ENCODE measurements at places on chromosomes 12 and 14. TPM values are rescaled to one million over a fixed set of nuclear protein-coding genes. Genes with fewer than 3 reads are reported as not detected.

GRCh38 chr12:121230538-121230907, 20.6 kb downstream of the P2RX4 start:
- DNase-seq = no peak

DNA sequence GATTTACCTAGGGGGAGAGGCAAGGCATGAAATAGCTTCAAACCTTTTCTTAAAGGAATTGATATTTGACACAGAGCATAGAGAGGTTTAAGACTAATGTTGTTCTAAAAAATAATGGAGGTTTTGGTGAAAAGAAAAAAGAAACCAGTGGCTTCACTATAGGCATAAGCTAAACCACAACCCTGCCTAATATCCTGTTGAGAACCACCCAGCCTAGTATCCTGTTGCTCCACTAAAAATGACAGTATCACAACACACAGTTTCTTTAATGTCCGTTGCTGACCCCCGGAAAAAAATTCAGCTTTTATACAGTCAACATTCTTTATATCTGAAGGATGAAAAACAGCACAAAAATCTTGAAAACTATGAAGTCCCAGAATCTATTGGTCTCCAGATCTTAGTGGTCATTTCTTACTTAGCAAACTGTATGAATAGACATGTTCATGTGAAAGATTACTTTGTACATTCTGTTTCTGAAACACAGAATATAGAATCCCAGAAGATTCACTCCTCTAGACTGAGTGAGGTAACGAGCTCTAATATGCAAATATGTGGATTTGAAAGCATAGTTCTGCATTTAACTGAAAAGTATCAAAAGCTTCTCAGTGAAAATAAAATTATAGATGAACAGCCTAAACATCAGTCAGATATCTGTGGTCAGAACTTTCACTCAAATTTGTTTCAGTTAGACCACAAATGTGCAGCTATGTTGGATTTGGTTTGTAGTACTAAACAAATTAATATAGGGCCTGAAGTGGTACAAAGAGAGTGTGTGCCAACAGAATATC, 40.5 kb downstream of the GALC start:
- no peak for DNase-seq

DNA sequence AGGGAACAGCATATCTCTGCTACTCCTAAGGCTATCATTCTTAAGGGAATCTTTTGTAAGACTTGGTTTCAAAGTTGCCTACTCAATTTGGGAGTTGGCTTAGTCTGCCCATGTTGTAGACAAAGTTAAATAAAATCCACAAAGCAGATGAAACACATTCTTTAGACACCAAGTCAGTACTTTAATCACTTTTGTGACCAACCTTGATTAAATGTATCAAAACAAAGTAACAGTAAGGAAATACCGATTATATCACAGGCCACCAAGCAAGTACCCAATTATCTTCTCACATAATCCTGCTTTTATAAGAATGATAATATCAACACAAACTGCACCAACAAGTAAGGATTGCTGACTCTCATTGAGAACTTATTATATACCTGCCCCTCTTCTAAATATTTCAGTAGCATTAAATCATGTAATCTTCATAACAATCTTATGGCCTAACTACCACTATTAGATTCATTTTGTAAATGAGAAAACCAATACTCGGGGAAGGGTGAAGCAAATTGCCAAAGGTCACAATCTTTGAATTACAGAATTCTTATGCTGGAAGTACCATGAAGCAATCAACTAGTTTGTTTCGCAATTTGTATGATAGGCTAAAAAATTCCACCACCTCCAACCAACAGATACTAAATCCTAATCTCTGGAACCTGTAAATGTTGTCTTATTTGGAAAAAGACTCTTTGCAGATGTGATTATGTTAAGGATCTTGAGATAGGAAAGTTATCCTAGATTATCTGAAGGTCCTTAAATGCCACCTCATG, 12.6 kb upstream of the DIO2 start:
- DNase-seq = no peak

DNA sequence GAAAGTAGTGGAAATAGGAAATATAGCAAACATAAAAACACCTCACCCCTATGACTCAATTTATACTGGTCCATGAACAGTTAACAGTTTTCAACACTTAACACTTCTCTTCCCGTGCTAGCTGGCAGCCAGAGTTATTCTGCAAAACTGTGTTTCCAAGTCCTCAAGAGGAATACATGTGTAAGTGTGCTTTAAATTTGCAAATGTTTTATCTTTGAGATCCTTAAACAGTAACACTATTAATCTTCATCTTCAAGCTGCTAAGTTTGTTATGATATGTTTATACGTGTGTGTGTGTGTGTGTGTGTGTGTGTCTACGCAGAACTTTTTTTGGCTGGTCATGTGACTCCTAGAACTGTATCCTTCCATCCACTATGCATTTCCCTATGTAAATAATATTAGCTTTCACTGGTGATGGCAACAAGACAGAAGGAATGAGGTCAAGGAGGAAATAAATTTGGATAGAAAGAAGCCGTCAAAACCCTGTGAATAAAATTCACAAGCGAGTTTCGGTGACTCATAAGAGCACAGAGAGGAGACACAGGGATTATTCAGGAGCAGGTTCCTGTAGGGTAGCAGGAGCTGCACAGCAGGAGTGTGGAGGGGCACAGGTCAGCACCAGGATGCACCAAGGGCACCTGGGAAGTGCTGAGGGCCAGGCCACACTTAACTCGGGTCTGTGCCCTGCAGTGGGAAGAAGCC, 105.9 kb upstream of the ETV6 start:
- DNase-seq = no peak

GRCh38 chr14:68589447-68590200, 203.2 kb downstream of the ZFP36L1 start:
- peak; percentile 73 for DNase-seq

GRCh38 chr12:86104087-86104486, 152.1 kb downstream of the MGAT4C start:
- DNase-seq = no peak

GRCh38 chr12:26941215-26941594, 2.9 kb downstream of the FGFR1OP2 start:
- no peak for DNase-seq

- DNase-seq = no peak
Measured at GRCh38 chr12:123992118-123992825, 19.3 kb downstream of the ZNF664 start.

GRCh38 chr12:25155022-25155576, 39.9 kb downstream of the DNAI7 start:
- DNase-seq = peak; percentile 26

DNA sequence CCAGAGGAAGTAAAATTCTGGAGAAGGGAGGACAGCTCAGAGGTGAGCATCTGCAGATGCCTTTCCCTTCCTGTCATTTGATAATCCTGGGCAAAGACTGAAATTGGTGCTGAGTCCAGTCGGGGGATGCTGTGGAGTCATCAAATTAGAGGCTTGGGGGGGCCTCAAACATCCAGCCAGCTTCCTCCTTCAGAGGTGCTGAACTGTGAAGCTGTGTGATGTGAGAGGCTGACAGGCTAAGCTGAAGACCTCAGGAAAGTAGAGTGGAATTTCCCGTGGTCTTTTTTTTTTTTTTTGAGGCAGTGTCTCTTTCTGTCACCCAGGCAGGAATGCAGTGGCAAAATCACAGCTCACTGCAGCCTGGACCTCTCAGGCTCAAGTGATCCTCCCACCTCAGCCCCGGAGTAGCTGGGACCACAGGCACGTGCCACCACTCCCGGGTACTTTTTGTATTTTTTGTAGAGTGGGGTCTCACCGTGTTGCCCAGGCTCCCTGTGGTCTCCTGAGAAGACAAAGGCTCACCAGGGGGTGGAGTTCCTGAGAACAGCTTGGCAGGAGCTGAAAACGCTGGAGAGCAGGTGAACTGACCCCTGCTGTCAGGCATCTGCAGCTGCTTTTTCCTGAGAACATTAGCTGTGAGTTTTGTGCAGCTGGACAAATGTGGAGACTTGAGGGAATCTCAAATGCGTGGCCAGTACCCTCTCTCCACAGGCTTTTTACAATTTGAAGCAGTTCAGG, 6.1 kb upstream of the TCL1B start:
- DNase-seq = no peak

- no peak for DNase-seq
Measured at GRCh38 chr14:80977221-80977620, 21.8 kb downstream of the TSHR start.

- no peak for DNase-seq
Measured at GRCh38 chr12:19398376-19399363, 40.6 kb upstream of the AEBP2 start.

GRCh38 chr14:97491697-97492096, 694.5 kb downstream of the VRK1 start:
- DNase-seq = no peak

DNA sequence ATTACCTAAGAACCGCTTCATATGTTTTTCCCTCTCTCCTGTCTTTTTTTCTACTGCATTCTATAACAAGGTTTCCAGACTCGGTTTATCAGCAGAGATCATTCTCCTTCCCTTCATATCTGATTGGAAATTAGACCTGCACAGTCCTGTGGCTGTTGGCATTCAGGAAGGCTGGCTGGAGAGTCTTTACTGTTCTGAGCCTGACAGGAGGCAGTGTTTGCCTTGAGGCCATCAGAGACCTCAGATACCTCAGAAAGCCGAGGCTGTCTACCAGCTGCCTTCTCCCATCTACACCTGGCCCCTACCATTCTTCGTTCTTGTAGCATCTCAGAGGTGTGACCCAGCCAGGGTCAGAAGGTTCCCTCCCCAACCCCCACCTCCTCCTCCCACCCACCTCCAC, 182.0 kb downstream of the CAND1 start:
- DNase-seq = no peak

GRCh38 chr14:97367278-97367677, 570.1 kb downstream of the VRK1 start:
- DNase-seq = no peak

GRCh38 chr12:6377667-6377994, 2.3 kb upstream of the SCNN1A start:
- peak; percentile 76 for DNase-seq

GRCh38 chr14:25122211-25122610, 72.3 kb upstream of the STXBP6 start:
- DNase-seq = peak; percentile 93

- DNase-seq = peak; percentile 43
Measured at GRCh38 chr12:50581226-50582184, 76.7 kb downstream of the DIP2B start.

DNA sequence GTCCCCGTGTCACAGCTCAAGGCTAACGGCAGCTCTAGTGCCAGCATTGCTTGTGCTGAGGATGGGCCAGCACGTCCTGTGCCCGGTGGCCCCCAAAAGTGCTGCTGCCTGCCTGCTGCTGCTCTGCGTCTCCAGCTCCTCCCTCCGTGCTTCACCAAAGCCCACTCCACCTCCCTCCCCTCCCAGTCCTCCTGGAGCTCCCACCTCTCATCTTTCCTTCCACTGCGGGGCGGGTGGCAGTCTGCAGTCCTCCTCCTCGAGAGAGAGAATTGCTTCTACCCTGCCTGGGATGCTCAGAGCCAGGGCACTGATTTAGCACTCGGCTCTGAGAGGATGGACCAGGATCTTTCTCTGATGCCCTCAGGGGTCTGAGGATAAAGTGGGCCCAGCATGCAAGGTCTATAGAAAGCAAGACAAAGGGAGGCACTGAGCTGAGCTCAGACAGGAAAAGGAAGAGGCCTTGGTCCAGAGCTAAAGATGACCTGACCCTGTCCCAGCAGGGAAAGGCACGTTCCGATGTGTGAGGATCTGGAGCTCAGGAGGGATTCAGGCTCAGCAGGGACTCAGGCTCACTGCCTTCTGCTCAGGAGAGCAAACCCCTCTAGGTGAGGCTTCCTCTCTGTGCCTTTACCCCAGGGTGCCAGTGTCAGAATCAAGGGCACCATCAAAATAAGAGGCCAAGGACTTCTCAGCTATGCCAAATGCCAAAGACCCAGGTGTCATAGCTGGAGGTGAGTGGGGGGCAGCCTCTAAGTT, 113.1 kb upstream of the FKBP4 start:
- DNase-seq = no peak

DNA sequence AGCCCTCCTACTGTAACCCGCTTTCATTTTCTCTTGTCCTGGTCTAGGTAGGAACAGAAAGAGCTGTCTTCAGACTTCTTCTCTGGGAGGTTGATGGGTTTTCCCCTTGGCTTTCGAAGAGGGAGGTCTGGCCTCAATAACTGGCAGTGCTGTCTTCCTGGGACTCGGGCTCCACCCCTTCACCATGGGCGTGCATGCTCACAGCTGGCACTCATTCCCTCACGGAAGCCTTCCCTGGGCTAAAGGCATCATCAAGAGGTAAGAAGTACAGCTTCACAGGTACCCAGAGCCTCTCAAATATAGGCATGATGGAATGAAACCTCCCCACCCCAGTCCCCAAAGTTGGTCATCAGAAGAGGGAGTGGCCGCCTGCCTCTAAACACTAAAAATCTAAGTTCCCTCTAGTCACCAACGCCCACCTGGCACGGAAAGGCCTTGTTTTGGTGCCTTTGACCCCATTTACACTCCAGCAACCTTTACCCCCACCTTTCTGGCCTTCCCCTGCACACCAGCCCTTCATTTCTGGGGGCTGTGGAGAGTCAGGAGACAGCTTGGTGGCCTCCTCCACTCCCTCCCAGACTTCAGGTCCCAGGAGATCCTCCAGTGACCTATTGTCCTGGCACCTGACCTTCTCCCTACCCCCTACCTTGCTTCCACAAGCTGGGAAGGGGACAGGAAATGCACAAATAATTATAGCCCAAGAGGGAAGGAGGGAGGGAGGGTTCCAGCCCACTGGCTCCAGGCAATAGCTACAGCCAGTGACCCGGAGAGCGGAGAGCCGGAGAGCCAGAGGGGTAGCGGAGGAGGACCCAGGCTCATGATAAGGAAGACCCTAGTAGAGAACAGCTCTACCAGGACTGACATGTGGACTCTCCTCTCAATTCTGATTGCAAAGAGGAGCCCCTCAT, 2.8 kb downstream of the RAPGEF3 start:
- DNase-seq = no peak

DNA sequence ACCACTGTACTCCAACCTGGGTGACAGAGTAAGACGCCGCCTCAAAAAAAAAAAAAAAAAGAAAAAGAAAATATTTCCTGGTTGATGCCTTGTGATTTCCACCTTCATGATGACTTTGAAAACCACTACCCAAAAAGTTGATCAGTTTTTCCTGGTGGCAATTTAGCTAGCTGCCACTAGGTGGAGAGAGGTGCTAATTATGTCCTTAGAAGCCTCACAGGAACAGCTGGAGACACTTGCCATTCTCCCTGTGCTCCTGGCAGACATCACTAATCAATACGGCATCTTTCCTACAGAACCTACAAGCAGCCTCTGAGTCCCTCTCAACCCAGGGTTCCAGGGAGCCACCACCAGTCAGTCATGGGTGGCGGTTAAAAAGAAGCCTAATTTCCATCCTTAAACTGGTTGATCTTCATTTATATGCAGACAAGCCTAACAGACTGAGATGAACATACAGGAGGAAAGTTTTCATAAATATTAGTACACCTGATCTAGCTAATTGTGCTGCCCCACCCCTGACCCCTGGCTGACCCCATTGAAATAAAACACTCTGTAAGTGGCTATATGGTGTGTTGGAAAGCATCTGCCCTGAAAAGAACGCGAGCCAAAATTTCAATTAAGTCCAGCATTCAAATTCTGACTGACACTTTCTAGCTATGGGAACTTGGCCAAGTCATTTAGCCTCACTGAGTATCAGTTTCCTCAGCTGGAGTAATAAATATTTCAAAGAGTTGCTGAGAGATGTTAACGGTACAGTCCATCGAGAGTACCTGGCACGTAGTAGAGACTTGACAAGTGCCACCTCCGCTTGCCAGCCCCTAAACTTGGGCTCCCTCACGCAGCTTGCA, 6.2 kb upstream of the OAS1 start:
- DNase-seq = peak; percentile 58

Gene ASB2
- total RNA-seq = not detected

Gene CPSF6
- total RNA-seq = 18.4 TPM

Gene FOXM1
- total RNA-seq = 81.3 TPM

Gene MMP19
- total RNA-seq = 24.9 TPM

Gene IQSEC3
- not detected for total RNA-seq

Gene A2M
- total RNA-seq = 0.06 TPM

Gene FOXA1
- total RNA-seq = 0.13 TPM

Gene RAB2B
- 36.5 TPM for total RNA-seq

Gene AMN
- not detected for total RNA-seq

Gene AP4S1
- 15.8 TPM for total RNA-seq

All from LHCN-M2 (cell line).